Stomach (tissue), 19 donors: ENCODE measurements at places on chromosomes 1 and 21. TPM values are rescaled to one million over a fixed set of nuclear protein-coding genes. Genes with fewer than 3 reads are reported as not detected.

DNA sequence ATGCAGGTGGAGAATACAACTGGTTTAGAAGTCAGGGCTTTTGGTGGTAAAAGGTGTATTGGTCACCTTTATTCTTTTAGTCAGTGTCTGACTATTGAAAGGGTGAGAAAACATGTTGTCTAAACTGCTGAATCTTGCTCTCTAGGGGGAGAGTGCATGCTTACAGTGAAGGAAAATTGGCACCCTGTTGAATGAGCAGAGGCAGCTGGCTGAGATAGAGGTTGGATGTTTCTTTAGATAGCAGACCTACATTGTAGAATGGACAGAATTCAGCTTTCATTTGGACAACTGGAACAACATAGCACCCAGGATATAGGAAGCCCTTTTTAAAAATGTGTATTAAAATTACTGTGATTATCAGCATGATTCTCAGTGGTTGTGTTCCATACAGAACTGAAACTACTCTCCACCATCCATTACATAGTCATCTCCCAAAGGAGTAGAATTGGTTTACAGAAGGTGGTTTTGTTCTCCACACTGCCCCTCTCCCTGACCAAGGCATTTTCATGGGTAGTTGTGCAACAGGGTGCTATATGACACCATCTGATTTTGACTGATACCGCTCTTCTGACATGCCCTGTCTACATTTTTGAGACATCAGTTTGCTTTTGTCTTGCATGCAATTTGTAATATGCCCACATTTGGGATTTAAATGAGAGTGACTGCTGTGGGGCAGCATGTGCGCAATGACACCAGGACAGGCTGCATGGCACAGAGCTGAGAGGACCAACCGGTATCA, 16.2 kb downstream of the RHOU start:
- no peaks in the 10 kb centered on the region for H3K27me3 ChIP-seq
- no peak for DNase-seq
- no peak overlapping the region for H3K4me3 ChIP-seq
- H3K27ac ChIP-seq, result no peak overlapping the region

- no peaks in the 10 kb centered on the region for H3K36me3 ChIP-seq
- DNase-seq, result no peak
- no peaks in the 10 kb centered on the region for H3K4me1 ChIP-seq
- H3K4me3 ChIP-seq, result no peak overlapping the region
- no peak overlapping the region for H3K27ac ChIP-seq
These were observed 115.8 kb downstream of the C1orf94 start for GRCh38 chr1:34292472-34292871.

- H3K27me3 ChIP-seq, result no peaks in the 10 kb centered on the region
- no peak overlapping the region for H3K27ac ChIP-seq
- no peak overlapping the region for H3K4me3 ChIP-seq
- H3K36me3 ChIP-seq, result no peaks in the 10 kb centered on the region
- H3K4me1 ChIP-seq, result no peaks in the 10 kb centered on the region
These were observed 257.8 kb upstream of the CHRM3 start for GRCh38 chr1:239128541-239128940.

DNA sequence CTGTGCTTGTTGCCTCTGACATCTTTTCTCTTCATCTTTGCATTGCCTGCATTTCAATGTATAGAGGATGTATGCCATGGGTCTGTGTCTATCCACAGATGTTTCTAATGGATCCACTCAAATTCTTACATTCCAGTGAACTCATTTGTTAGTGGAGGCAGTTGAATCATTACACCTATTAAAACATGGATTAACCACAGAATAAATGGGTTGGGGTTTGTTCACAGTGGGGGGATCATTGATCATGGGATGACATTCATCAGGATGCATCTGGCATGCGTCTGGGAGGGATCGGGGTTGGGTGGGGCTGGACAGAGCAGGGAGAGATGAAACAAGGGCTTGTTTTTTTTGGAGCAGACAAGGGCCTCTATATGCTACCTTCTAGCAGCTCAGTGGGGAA, 182.5 kb downstream of the RHOU start:
- H3K27me3 ChIP-seq, result no peaks in the 10 kb centered on the region
- H3K36me3 ChIP-seq, result no peaks in the 10 kb centered on the region
- H3K27ac ChIP-seq, result no peak overlapping the region
- H3K4me1 ChIP-seq, result no peaks in the 10 kb centered on the region

- no peaks in the 10 kb centered on the region for H3K4me1 ChIP-seq
- H3K36me3 ChIP-seq, result no peaks in the 10 kb centered on the region
- DNase-seq, result no peak
- H3K27ac ChIP-seq, result no peak overlapping the region
These were observed 3.7 kb downstream of the HSD11B1 start for GRCh38 chr1:209708297-209708696.

DNA sequence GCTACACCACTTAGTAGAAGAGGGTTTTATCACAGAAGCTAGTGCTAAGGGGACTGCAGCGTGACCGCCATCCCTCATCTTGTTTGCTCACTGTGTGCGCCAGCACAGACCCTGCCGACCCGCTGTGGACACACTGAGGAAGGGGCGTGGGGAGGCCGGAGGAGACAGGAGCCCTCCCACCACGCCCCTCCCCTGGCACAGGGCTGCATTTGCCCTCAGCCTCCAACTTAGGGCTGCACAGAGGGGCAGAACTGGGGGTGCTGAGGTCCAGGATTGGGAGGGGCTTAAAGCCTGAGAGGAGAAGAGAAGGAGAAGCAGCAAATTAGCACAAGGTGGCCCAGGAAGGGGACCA, 37.2 kb downstream of the RRP1 start:
- H3K27me3 ChIP-seq, result peaks cover 41% of the 10 kb centered on the region
- H3K27ac ChIP-seq, result no peak overlapping the region
- no peaks in the 10 kb centered on the region for H3K36me3 ChIP-seq
- peaks cover 10% of the 10 kb centered on the region for H3K4me1 ChIP-seq
- H3K4me3 ChIP-seq, result no peak overlapping the region

- no peaks in the 10 kb centered on the region for H3K27me3 ChIP-seq
- no peak overlapping the region for H3K4me3 ChIP-seq
These were observed 32.8 kb upstream of the KCNJ15 start for GRCh38 chr21:38223893-38224540.

- no peak overlapping the region for H3K27ac ChIP-seq
- no peak overlapping the region for H3K4me3 ChIP-seq
- no peaks in the 10 kb centered on the region for H3K27me3 ChIP-seq
- H3K4me1 ChIP-seq, result no peaks in the 10 kb centered on the region
These were observed 89.0 kb upstream of the CHODL start for GRCh38 chr21:18155508-18156193.

DNA sequence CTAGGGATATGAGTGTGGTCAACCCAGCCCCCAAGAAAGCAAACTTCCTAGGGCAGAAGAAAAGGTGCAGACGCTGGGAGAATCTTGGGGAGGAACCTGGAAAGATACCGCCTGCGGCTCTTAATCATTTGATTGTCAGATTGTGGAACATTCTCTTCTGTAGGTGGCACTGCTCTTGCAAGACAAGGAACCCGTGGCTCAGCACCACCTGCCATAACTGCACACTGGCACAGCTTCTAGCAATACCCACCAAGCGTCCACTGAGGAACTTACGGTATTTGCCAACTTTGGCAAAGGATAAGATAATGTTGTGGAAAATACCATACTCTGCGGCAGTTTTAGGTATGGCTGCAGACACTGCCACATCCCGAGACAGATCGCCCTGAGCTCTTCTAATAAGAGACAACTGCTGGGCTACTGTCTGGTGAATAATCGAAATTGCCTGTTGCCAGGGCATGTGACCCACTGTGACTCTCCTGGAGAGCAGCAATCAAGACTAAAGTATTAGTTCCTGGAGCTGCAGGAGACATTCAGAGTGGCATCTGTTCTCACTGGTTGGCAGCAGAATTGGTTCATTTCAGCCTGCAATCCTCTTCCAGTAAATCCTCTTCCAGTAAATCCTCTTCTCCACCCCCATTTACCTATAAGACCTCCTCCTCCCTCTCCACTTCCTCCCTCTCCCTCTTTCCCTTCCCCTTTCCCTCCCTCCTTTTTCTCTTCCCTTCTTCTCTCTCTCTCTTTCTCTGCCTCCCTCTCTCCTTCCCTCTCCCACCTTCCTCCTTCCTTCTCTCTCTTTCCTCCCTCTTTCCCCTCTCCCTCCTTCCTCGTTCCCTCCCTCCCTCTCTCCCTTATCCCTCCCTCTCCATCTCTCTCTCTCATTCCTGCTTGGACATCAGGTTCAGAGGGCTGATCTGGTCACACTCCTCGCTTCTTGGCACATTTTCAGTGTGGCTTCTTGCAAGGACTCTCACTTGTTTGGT, 49.7 kb upstream of the B3GALT5 start:
- no peak for DNase-seq
- no peak overlapping the region for H3K4me3 ChIP-seq
- H3K36me3 ChIP-seq, result no peaks in the 10 kb centered on the region
- peaks cover 12% of the 10 kb centered on the region for H3K4me1 ChIP-seq
- H3K27ac ChIP-seq, result no peak overlapping the region

DNA sequence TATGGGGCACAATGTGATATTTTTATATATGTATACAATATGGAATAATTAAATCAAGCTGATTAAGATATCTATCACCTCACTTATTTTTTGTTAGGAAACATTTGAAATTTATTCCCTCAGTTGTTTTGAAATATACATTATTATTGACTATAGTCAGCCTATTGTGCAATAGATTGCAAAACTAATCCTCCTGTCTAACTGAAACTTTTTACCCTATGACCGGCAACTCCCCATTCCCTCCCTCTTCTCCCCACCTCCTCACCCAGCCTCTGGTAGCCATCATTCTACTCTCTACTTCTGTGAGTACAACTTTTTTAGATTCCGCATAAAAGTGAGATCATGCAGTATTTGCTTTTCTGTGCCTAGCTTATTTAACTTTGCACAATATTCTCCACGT, 117.7 kb upstream of the SGIP1 start:
- H3K36me3 ChIP-seq, result no peaks in the 10 kb centered on the region
- no peaks in the 10 kb centered on the region for H3K27me3 ChIP-seq
- DNase-seq, result no peak
- H3K4me3 ChIP-seq, result no peak overlapping the region

DNA sequence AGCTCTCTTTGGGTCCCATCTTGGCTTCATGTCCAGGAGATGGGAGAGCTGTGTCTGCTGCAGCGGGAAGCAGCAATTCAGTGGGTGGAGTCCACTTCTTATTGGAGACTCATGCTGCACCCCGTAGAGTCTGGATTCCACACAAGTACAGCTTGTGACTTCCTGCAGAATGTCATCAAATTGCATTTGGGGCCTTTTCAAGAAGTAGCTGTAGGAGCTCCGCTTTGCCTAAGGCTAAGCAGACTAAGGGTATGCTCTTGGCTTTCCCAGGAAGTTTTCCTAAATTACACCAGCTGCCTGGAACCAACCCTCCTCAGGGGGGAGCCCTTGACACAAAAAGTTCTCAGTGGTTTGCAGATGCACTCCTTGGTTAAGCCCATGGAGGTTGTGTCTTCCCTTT, 5.7 kb upstream of the MOB3C start:
- H3K36me3 ChIP-seq, result no peaks in the 10 kb centered on the region
- DNase-seq, result peak; percentile 56
- no peak overlapping the region for H3K27ac ChIP-seq
- H3K27me3 ChIP-seq, result no peaks in the 10 kb centered on the region
- H3K4me1 ChIP-seq, result no peaks in the 10 kb centered on the region
- no peak overlapping the region for H3K4me3 ChIP-seq

GRCh38 chr21:41865002-41865777, 14.0 kb downstream of the PRDM15 start:
- DNase-seq, result peak; percentile 34
- no peaks in the 10 kb centered on the region for H3K27me3 ChIP-seq
- H3K27ac ChIP-seq, result peak overlapping the region; percentile 71
- peaks cover 37% of the 10 kb centered on the region for H3K4me1 ChIP-seq
- no peak overlapping the region for H3K4me3 ChIP-seq

- H3K27me3 ChIP-seq, result no peaks in the 10 kb centered on the region
- H3K4me1 ChIP-seq, result peaks cover 43% of the 10 kb centered on the region
- H3K4me3 ChIP-seq, result peak overlapping the region; percentile 87
These were observed 563 bp upstream of the NFIA start for GRCh38 chr1:61081686-61082310.

DNA sequence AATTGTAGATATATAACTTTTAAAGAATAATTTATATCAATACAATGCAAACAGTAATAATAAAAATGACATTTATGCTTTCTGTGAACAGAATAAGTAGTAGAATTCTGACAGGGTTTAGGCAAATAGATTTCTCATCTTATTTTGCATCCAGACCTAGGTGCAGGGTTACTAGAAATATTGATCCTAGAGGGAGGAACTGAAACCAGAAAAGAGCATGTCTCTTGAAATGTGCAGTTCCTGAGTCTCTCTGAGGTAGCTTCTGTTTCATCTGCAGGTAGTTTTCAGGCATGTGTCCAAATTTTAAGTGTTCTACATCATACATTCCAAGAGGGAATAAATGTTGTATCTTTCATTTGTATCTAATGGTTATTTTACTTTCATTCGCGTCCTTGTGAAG, 631.9 kb upstream of the ADGRL4 start:
- no peak for DNase-seq
- no peak overlapping the region for H3K4me3 ChIP-seq
- H3K27me3 ChIP-seq, result no peaks in the 10 kb centered on the region
- H3K36me3 ChIP-seq, result no peaks in the 10 kb centered on the region
- no peaks in the 10 kb centered on the region for H3K4me1 ChIP-seq
- H3K27ac ChIP-seq, result no peak overlapping the region

GRCh38 chr1:247614625-247615024, 9.2 kb downstream of the OR2G3 start:
- no peak overlapping the region for H3K27ac ChIP-seq
- no peaks in the 10 kb centered on the region for H3K27me3 ChIP-seq
- DNase-seq, result no peak

- H3K4me1 ChIP-seq, result no peaks in the 10 kb centered on the region
- H3K36me3 ChIP-seq, result no peaks in the 10 kb centered on the region
- no peak overlapping the region for H3K27ac ChIP-seq
- no peak for DNase-seq
These were observed 28.1 kb downstream of the RXRG start for GRCh38 chr1:165416876-165417275.

- peak overlapping the region; percentile 69 for H3K27ac ChIP-seq
- H3K27me3 ChIP-seq, result no peaks in the 10 kb centered on the region
- peak overlapping the region; percentile 67 for H3K4me3 ChIP-seq
These were observed 3.6 kb downstream of the SKI start for GRCh38 chr1:2231532-2232254.

- no peaks in the 10 kb centered on the region for H3K4me1 ChIP-seq
- H3K36me3 ChIP-seq, result no peaks in the 10 kb centered on the region
- peak; percentile 37 for DNase-seq
- H3K27ac ChIP-seq, result no peak overlapping the region
- H3K4me3 ChIP-seq, result no peak overlapping the region
- no peaks in the 10 kb centered on the region for H3K27me3 ChIP-seq
These were observed 492.4 kb upstream of the NFIA start for GRCh38 chr1:60589916-60590315.

DNA sequence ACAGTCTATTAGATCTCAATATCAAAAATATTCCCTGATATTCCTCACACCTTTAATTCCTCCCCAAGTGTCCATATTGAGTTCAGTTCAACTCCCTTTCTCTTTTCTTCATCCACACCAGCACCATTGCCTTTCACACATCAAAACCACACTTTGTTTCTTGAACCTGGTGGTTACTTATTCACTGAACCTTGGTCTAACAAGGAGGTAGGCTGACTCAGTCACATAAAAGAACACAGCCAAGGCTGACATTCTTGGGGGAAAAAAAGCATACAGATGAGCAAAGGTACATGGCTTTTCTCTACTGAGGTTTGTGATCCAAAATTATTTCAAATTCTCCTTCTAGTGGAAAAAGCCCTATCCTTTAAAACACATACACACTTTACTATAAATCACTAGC, 131.7 kb upstream of the USH2A start:
- no peaks in the 10 kb centered on the region for H3K36me3 ChIP-seq
- no peak overlapping the region for H3K27ac ChIP-seq
- H3K27me3 ChIP-seq, result no peaks in the 10 kb centered on the region
- H3K4me1 ChIP-seq, result no peaks in the 10 kb centered on the region
- no peak overlapping the region for H3K4me3 ChIP-seq

LAMC2 gene
- 5.3 TPM for total RNA-seq

OVAAL gene
- not detected for total RNA-seq

KIF14 gene
- 0.43 TPM for total RNA-seq

LCE2C gene
- not detected for total RNA-seq

NR1I3 gene
- total RNA-seq, result not detected

MRPS15 gene
- total RNA-seq, result 33.8 TPM
